ENCODE measurements at places on chromosomes 11 and 22.

DNA sequence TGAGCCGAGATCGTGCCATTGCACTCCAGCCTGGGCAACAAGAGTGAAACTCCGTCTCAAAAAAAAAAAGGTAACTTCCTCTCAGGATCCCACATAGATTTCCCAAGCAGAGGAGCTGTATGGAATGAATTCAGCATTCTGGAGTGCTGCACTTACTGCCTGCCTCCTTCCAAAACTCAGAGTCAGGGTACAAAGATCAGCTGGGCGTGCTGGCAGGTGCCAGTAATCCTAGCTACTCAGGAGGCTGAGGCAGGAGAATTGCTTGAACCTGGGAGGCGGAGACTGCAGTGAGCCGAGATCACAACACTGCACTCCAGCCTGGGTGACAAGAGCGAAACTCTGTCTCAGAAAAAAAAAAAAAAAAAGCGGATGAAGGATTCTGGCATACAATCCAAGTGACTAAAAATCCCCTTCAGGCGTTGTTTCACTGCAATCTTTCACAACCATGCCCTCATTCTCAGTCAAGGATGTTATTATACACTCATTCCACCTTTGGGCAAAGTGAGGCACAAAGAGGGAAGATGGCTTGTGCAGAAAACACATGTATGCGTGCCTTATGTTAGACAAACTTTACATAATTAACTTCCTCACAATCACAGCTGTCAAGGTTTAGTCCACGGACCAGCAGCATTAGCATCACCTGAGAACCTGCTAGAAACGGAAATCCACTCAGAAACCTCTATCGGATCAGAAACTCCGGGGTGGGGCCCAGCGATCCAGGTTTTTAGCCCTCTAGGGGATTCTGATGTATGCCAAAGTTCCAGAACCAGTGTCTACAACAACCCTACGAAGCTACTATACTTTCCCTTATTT is 1.1 kb upstream of the NOL12 start:
- DNase-seq = no peak

GRCh38 chr11:47532597-47533213 is 20.2 kb downstream of the CELF1 start:
- DNase-seq = no peak

GRCh38 chr11:64406221-64406946 is 47.4 kb downstream of the RPS6KA4 start:
- DNase-seq = no peak

- no peak for DNase-seq
These were observed 39.9 kb downstream of the CLPB start for GRCh38 chr11:72394416-72394815.

- no peak for DNase-seq
These were observed 51.7 kb downstream of the PPP2R1B start for GRCh38 chr11:111714522-111714921.

DNA sequence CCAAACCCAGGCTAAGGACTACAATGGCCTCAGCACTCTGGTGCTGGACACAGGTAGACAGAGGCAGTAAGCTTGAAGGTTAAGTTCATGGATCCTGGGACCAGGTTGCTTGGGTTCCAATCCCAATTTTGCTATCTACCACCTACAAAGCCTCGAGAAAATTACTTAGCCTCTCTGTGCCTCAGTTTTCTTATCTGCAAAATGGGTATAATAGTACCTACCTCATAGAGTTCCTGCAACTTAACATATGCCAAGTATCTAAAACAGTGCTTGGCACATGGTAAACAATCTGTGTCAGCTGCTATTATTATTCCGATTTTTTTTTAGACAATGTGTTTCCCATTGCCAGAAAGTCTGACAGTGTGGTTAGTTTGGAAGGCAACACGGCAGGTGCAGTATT is 37.5 kb downstream of the SYN3 start:
- no peak for DNase-seq

- DNase-seq = no peak
These were observed 200.2 kb downstream of the PGR start for GRCh38 chr11:100929377-100929776.

DNA sequence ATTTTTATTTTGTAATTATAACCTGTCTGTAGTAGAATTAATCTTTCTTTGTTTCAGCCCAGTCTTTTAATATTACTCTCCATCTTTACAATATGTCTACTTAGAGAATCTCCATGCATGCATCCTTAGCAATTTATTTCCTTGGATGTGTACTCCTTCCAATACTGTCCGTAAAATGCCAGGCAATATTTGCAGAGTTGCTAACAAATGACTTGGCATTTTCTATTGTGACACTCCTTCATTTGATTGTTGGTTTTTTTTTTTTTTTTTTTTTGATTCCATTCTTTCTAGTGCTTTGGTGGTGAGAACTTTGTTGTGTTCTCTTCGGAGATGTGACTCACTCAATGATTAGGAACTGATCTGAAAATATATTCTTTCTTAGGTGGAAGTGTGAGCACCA is 220.3 kb downstream of the CNTN5 start:
- DNase-seq = no peak

DNA sequence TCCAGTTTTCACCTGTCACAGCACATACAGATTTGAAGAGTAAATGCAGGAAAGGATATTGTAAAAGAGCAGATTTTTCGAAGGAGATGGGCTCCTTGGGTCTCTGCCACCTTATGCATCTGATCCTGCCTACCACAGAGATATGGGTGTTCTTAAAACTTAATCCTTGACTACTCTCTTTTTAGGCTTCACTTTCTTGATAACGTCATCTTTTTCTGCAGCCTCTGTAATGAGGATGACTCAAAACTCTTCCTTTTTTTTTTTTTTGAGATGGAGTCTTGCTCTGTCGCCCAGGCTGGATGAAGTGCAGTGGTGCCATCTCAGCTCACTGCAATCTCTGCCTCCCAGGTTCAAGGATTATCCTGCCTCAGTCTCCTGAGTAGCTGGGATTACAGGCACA is 7.8 kb downstream of the PRR14L start:
- DNase-seq = no peak

- no peak for DNase-seq
These were observed 22.9 kb upstream of the PDE2A start for GRCh38 chr11:72696866-72697700.

- DNase-seq = no peak
These were observed 56.3 kb upstream of the TCF20 start for GRCh38 chr22:42326801-42327200.

GRCh38 chr11:44367452-44367851 is 57.5 kb upstream of the ALX4 start:
- DNase-seq = no peak

- DNase-seq = no peak
These were observed 625.9 kb upstream of the CADM1 start for GRCh38 chr11:116130122-116130521.

DNA sequence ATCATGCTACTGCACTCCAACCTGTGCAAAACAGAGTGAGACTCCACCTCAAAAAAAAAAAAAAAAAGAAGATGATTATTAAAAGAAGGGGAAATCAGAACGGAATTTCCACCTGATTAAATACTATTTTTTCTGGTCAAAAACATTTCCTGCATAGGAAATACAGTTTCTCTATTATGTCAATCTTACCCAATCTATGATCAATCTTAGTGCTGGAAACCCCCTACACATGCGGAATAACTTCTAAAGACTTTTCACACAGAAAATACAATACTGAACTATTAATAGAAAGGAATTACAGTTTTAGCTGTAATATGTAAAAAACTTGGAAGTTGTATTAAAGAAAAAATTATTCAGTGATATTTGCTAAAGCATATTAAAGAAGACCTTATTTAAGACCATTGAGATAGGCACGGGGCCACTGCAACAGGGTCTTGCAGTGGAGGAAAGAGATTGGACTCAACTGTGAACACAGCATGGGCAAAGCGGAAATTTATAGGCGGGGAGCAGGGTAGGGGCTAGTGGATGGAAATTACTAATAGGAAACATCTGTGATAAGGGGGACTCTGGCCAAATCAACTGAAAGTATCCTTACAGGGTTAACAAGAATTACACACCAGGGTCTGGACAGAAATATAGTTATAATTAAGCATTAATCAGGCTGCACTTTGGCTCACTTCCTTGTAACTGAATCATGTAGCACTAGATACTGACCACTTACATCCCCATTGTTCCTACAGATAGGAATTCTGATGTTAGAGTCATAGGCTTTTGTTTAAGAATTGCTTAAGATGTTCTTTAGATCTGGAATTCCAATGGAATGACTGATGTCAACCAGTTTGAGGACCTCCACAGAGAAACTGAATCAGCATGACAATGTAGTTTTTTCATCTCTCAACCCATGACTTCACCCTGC is 411.5 kb upstream of the DDI1 start:
- no peak for DNase-seq

- DNase-seq = no peak
These were observed 229.8 kb downstream of the BLID start for GRCh38 chr11:121886005-121886734.

DNA sequence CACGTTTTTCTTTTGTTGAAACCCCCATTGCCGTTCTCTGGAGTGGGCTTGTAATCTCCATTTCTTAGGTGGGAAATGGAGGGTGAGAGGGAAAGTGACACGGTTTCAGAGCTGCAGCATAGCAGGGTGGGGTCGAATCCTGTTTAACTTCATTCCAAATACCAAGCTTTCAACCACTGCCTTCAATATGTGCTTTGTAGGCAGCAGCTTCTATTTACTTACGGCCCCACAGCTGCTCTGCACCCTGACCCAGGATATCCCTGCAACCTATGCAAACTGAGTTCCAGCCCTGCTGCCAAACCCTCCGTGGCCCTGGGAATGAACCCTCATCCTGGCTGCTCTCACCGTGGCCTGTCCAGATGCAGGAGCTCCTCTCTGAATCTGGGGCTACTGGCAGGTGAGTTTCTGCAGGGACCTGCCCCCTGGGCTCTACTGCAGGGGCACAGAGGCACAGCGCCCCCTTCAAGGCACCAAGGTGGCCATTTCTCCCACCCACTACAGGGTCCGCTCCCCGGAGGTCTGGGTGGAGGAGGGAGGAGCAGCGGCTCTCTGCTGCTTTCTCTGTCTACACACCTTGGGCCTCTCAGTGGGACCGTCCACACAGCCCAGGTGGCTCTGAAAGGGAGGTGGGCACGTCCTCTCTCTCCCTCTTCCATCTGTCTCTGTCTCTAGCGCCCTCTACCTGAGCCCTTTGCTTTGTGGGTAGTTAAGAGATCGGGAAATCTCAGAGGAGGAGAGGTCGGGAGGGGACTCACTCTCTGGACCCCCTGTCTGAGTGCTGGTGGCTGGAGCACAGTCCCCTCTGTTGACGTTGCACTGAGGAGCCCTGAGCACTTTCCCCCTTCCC is 279.1 kb downstream of the BRD1 start:
- no peak for DNase-seq

DNA sequence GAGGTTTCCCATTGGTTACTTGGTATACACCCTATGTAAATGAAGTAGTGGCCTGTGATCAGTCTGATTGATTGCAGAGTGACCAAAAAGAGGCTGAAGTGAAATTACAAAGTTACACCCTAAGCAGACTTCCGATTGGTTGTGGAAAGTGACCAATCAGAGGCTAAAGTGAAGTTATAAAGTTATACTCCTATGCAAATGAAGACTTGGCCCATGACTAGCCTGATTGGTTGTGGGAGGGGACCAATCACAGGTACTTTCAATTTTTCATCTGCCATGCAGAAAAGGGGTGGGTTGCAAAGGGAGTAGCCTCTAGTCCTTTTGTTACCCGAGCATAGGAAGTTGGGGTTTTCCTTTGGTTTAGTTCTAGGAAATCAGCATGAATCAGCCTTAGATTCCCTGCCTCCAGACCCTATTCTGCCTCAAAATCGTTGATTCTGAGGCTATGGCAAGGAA is 18.1 kb upstream of the CSTF3 start:
- no peak for DNase-seq

- DNase-seq = no peak
These were observed 67.7 kb upstream of the SORL1-AS1 start for GRCh38 chr11:121520243-121521144.

DNA sequence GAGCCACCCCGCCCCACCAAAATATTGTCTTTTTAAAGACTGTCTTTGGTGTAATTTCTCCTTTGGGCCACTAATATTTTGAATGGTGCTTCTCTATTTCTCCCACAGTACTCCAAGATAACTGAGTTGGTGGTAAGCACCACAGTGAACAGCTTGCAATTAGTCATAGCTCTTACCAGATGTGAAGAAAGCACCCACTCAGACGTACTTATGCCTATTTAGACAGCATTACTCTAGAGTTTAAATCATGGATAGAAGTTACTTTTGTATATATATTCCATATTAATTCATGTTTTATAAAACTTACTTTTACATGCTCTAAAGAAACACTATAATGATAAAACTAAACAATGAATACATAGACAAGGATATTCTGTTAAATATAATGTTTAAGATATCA is 12.7 kb downstream of the ANO3 start:
- no peak for DNase-seq

DNA sequence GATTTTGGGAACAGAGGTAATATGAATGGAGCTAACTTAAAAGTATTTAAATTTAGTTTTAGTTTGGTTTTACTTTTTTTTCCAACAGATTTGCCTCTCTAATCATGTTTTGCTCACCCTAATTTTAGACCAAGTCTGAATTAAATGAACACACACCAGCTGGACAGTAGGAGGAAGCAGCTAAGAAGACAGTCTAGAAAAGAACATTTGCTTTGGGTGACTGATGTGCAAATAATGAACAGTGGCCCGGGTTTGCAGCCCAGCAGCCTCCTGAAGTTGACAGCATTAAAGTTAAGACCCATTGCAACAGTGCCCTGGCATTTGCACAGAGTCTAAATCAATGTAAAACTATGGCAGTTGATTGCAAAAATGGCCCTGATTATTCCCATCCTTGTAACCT is 66.4 kb upstream of the SORL1 start:
- DNase-seq = no peak

DNA sequence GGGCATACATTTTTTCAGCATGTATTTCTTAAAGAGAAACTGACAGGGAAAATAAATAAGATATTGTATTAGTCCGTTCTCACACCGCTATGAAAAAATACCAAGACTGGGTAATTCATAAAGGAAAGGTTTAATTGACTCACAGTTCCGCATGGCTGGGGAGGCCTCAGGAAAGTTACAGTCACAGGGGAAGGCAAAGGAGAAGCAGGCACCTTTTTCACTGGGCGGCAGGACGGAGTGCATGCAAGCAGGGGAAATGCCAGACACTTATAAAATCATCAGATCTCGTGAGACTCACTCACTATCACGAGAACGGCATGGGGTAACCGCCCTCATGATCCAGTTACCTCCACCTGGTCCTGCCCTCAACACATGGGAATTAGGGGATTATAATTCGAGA is 44.2 kb downstream of the PPFIA1 start:
- DNase-seq = no peak

- DNase-seq = no peak
These were observed 59.2 kb downstream of the ELFN2 start for GRCh38 chr22:37368058-37368457.

Data from caudate nucleus (tissue), 63 donors.